ENCODE measurements at places on chromosomes 7 and 10.

GRCh38 chr10:119762805-119763798 is 37.3 kb downstream of the INPP5F start:
- DNase-seq = no peak

GRCh38 chr10:70254778-70255328 is 21.6 kb upstream of the PPA1 start:
- DNase-seq = no peak

GRCh38 chr10:74056050-74056818 is 58.3 kb downstream of the VCL start:
- DNase-seq = no peak

- DNase-seq = no peak
These were observed 435.2 kb downstream of the PLXNA4 start for GRCh38 chr7:132141109-132141508.

GRCh38 chr7:34155220-34155908 is 250.0 kb downstream of the BMPER start:
- DNase-seq = no peak

- DNase-seq = no peak
These were observed 2.9 kb downstream of the IGF2BP3 start for GRCh38 chr7:23467291-23467805.

DNA sequence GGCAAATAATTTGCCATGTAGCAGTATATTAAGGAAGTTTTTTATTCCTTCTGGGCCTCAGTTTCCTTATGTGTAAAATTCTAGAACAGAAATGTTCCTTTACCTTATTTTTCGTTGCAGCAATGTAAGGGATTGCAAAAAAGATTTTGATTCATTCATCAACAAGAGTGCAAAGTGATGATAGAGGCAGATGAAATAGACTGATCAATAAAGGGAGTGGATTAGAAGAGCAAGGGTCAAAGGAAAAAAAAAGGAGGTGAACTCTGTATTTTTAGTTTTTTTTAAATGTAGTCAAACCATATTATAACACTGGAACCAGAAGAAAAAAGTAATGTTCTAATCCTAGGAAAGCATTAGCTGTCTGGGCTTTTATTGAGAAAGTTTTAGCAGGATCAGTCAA is 14.7 kb downstream of the TPST1 start:
- DNase-seq = no peak

- no peak for DNase-seq
These were observed 9.4 kb downstream of the OTUD1 start for GRCh38 chr10:23448323-23448722.

GRCh38 chr10:116197946-116198675 is 74.9 kb downstream of the GFRA1 start:
- DNase-seq = no peak

DNA sequence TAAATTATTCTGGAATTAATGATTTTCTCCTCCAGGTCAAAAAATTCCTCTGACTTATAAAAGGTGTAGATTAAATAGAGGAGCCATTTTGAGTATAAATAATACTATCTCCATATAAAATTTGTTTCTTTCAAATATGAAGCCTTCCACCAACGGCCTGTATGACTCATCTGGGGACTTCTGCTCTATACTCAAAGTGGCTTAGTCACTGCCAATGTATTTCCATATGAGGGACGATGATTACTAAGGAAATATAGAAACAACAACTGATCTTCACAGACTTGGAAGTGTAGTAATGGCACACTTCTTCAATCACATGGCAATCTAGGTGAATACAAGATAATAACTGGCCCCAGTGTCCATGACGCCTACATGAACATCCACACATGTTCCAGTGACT is 335.6 kb upstream of the HGF start:
- DNase-seq = no peak

GRCh38 chr10:110615057-110615747 is 28.9 kb upstream of the RBM20 start:
- DNase-seq = no peak

GRCh38 chr10:35232527-35232926 is 103.8 kb upstream of the CCNY start:
- DNase-seq = no peak

DNA sequence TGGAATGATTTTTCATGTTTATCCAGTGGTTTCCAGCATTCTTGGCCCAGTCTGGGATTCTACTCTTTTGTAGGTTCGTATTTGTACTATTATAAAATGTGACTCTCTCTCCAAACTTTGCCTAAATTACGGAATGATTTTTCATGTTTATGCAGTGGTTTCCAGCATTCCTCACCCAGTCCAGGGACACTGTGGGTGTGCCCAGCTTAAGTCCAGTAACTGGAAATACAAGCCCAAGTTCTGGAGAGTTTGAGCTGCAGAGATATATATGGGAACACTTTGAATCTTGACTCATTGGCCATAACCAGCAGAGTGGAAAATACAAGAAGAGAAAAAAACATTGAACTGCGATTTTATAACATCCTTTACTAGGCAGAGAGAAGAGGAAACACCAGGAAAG is 5.9 kb upstream of the MAGI2 start:
- DNase-seq = no peak

DNA sequence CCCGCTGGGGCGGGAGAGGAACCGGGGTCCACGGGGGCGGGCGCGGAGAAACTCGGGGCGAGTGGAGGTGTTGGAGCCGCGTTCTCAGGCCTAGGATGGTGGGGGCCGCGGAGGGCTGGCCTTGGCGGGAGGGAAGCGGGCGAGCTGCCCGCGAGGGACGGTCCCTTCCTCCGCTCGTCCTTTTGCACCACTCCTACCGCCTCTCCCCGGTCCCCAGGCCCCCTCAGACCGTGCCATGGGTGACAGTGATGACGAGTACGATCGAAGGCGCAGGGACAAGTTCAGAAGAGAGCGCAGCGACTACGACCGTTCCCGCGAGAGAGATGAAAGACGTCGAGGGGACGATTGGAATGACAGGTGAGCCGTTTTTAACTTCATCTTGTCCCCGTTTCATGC is 451 bp downstream of the SRRT start:
- DNase-seq = no peak

DNA sequence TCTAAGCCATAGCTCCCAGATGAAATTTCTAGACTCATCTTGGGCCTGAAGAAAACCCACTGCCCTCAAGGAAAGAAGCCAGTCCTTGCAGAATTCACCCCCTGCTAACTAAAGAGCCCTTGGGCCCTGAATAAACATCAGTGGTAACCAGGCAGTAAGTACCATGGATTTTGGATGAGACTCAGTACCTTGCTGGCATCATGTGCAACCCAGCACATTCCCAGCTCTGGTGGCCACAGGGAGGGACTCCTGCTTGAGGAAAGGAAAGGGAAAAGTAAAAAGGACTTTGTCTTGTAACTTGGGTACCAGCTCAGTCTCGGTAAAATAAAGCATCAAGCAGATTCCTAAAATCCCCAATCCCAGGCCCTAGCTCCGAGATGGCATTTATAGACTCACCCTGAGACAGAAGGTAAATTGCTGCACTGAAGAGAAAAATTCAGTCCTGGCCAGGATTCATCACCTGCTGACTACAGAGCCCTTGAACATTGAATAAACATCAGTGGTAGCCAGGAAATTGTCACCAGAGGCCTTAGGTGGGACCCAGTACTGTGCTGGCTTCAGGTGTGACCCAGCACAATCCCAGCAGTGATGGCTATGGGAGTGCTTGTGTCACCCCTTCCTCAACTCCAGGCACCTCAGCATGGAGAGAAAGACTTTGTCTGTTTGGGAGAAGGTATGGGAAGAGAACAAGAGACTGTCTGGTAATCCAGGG is 31.2 kb upstream of the SFTPD start:
- no peak for DNase-seq

DNA sequence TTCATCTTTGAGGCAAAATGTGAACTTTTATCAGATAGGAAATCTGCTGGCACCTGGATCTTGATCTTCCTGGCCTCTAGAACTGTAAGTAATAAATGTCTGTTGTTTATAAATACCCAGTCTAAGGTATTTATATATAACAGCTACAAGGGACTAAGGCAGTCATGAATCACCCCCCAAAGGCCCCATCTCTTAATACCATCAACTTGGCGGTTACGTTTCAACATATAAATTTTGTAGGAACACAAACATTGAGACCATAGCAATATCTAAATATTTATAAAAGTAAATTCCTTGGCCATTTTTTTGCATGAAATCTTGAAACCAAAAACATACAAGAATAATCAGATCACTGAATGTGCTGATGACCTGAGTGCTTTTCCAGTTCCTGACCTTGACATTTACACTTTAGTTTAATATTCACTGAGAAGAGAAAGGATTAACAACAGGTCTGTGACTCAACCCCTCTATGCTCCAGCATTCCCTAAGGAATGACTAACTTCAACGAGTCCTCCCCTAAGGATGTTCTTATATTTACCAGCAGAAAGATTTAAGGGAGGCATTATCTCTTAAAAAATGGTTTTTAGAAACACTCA is 1438.5 kb upstream of the CELF2 start:
- DNase-seq = no peak
